Prostate gland (tissue), 2 donors: ENCODE measurements at places on chromosomes 7 and 10.

DNA sequence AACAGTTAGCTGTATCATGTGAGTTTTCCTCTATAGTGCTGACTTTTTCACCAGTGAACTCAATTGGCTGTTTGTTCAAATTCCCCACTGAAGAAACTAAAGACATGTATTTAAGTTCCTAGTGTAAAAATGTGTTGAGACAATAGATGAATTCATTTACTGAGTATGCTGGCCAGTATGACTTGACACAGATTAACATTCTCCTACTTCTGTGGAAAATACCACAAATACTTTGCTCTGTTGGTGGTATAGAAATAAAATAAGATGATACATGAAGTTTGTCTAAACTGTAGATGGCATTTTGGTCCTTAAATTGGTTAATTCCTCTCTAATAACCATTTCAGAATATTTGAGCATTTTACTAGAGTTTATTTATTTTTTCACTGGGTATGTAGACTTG is 227.7 kb upstream of the TEX47 start:
- H3K4me3 ChIP-seq, result no peak overlapping the region
- H3K4me1 ChIP-seq, result no peaks in the 10 kb centered on the region
- H3K27ac ChIP-seq, result no peak overlapping the region
- H3K36me3 ChIP-seq, result no peaks in the 10 kb centered on the region
- H3K27me3 ChIP-seq, result no peaks in the 10 kb centered on the region

DNA sequence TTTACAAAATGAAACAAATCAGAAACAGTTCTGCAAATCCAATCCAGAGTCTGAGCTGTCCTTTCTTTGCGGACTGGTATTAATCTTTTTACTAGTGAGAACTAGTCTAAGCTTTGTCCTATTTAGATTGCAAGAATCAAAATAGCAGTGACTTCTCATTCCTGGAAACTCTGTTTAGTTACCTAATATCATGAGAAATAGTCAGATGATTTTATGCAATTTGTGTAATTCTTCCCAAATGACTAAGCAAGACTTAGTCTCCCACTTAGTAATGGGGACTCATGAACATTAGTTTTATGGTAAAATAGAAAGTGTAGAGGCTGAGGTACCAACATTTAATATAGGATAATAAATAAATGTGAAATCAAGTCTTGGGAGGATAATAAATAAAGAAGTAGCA is 341.3 kb downstream of the DNAJB9 start:
- no peak overlapping the region for H3K4me3 ChIP-seq
- H3K4me1 ChIP-seq, result no peaks in the 10 kb centered on the region
- no peak overlapping the region for H3K27ac ChIP-seq
- DNase-seq, result no peak
- no peaks in the 10 kb centered on the region for H3K36me3 ChIP-seq

- H3K4me1 ChIP-seq, result no peaks in the 10 kb centered on the region
- no peak overlapping the region for H3K27ac ChIP-seq
Observed at GRCh38 chr10:79353726-79354125, 6.5 kb downstream of the PPIF start.

GRCh38 chr10:70054902-70055301 is 2.3 kb downstream of the MACROH2A2 start:
- H3K4me1 ChIP-seq, result no peaks in the 10 kb centered on the region
- no peaks in the 10 kb centered on the region for H3K27me3 ChIP-seq
- no peaks in the 10 kb centered on the region for H3K36me3 ChIP-seq
- no peak overlapping the region for H3K27ac ChIP-seq
- no peak overlapping the region for H3K4me3 ChIP-seq
- DNase-seq, result no peak

DNA sequence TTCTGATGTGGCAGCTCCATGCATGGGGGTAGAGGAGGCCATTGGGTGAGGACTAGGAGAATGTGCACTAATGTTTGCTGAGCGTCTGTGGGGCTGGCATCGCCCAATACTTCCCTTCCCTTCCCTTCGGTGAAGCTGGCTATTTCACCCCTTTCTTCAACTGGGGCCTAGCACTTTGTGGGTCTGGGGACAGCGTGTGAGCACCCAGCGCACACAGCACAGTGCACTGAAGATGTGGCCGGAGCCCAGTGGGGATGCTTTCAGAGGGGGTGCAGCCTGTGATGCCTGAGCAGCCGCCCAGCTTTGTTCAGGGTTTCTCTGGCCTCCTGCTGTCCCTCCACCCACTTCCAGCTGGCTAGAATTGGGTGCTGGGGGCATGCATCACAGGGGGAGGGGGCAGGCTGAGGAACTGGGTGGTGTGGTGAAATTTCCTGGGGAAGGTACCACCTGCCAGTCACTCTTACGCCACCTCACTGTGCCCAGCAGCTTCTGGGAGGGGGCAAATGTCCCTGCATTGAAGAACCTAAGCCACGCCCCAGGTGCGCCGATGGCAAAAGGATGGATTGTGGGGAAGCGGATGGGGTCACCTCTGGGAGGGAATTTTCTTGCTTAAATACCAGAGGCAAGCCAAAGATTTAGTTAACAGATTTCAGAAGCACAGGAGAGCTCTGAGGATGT is 45.5 kb downstream of the CLEC2L start:
- H3K4me3 ChIP-seq, result no peak overlapping the region
- H3K36me3 ChIP-seq, result peaks cover 6% of the 10 kb centered on the region
- H3K27ac ChIP-seq, result no peak overlapping the region
- no peaks in the 10 kb centered on the region for H3K4me1 ChIP-seq

GRCh38 chr7:95473276-95473985 is 12.3 kb upstream of the ASB4 start:
- no peaks in the 10 kb centered on the region for H3K27me3 ChIP-seq
- no peaks in the 10 kb centered on the region for H3K36me3 ChIP-seq
- no peak overlapping the region for H3K27ac ChIP-seq
- H3K4me3 ChIP-seq, result no peak overlapping the region

DNA sequence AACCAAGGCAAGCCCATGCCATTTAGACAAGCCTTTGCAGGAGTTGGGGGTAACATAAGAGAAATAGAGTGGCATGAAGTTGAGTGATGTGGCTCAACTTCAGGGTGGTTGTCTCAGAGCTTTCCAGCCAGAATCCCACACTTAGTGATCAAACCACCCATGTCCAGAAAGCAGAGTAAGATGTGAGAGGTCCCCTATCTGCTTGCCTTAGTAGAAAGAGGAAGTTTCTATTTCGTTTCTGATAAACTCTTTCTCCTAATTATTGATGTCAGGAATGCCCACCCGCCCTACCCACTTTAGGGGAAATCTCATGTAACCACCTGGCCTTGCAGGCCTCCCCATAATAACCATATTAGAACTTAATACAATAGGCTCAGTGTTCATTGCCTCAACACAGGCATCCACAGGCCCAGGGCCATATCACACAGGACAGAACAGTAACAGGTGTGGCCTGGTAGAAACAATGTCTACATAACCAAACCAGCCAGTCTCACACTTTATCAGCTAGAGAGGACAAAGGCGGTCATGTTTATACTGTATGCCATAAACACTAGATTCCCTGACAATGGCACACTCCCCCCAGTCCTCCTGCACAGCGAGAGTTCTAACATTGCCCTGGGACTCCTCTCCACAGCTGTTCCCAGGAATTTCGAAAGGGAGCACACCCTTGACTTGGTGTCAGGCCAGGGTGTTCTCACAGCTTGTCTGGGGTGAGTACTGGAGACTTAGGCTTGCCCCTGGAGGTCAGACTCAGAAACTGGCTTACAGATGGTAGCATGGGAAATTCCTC is 364.4 kb downstream of the CXCL12 start:
- H3K27me3 ChIP-seq, result no peaks in the 10 kb centered on the region
- no peak overlapping the region for H3K4me3 ChIP-seq
- H3K36me3 ChIP-seq, result no peaks in the 10 kb centered on the region
- no peaks in the 10 kb centered on the region for H3K4me1 ChIP-seq
- H3K27ac ChIP-seq, result no peak overlapping the region

- no peaks in the 10 kb centered on the region for H3K27me3 ChIP-seq
- no peak overlapping the region for H3K4me3 ChIP-seq
- no peak for DNase-seq
Observed at GRCh38 chr7:31095286-31096197, 43.4 kb downstream of the ADCYAP1R1 start.

DNA sequence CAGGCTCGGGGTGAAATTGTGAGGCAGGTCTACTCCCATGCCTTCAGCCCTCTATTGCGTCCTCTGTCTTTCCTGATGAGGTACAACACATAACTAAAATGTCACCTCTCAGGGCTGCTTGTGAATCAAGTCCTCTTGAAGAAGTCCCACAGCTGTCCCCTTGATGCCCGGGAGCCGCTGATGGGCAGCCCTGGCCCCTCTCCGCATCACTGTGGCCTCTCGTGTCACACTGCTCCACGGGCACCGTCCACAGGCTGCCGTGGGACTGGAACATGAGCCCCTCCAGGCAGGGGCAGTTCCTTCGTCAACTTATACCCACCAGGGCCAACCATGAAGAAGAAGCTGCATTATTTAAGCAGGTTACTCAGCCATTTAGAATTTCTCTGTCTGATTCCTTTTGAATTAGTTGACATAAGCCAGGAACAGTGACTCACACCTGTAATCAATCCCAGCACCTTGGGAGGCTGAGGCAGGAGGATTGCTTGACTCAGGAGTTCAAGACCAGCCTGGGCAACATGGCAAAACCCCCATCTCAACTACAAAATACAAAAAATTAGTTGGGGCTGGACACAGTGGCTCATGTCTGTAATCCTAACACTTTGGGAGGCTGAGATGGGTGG is 58.5 kb upstream of the UBE3C start:
- H3K36me3 ChIP-seq, result no peaks in the 10 kb centered on the region
- H3K4me3 ChIP-seq, result no peak overlapping the region
- no peak overlapping the region for H3K27ac ChIP-seq
- H3K4me1 ChIP-seq, result no peaks in the 10 kb centered on the region
- peaks cover 6% of the 10 kb centered on the region for H3K27me3 ChIP-seq
- DNase-seq, result no peak
